ENCODE measurements at places on chromosomes 2 and 18.

DNA sequence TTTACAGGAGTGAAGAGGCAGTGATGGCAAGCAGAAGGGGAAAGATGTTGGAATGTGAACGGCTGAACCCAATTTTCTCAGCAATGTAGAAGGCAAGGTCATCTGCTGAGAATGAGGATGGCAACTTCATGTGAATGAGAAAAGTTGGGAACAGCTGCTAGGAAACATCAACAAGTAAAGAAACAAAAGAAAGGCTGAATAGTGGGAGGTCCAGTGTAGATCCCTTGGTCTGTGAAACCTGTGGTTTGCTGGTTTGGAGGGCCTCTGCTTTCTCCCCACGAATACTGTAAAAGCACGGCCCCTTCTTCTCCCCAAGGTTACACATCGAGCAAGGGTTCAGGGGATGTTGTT lies 27.4 kb downstream of the MARCHF4 start:
- no peak for DNase-seq

- DNase-seq: no peak
These were observed 93.0 kb upstream of the MCFD2 start for GRCh38 chr2:47008381-47009252.

DNA sequence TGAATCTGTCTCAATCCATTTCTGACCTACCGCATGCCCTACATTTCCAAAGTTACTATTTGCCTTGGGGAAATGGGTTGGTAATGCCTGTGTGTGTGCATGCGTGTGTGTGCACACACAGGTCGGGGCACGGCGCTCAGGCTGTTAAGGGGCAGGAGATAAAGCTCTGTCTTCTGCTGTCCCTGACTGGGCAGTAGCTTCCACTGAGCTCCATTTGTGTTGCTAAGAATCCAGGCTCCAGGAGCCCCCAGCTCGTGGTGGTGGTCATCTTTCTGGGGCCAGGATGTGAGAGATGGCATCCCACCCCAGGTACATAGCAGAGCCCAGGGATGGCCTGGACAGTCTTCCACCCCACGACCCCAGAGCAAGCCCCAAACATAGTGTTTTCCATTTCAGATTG lies 66.7 kb upstream of the HS6ST1 start:
- DNase-seq: no peak

DNA sequence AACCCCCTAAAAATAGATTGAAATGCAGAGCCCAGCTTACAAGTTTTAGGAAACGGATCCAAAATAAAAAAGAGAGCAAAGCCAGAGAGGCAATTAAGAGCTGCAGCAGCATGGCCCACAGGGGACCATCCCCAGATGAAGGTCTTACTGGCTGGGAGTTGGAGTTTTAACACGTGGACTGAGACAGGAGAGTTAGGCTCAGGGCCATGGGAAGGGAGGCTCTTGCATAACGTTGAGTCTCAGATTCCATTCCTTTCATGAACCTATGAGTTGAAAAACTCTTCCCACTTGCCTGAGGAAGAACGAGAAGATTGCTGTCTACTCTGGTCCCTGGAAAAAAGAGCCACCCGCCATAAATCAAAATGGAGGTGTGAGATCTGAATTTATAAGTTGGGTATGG lies 101.8 kb upstream of the NDUFV2 start:
- DNase-seq: no peak

- no peak for DNase-seq
These were observed 67.4 kb downstream of the BCL11A start for GRCh38 chr2:60486067-60486466.

DNA sequence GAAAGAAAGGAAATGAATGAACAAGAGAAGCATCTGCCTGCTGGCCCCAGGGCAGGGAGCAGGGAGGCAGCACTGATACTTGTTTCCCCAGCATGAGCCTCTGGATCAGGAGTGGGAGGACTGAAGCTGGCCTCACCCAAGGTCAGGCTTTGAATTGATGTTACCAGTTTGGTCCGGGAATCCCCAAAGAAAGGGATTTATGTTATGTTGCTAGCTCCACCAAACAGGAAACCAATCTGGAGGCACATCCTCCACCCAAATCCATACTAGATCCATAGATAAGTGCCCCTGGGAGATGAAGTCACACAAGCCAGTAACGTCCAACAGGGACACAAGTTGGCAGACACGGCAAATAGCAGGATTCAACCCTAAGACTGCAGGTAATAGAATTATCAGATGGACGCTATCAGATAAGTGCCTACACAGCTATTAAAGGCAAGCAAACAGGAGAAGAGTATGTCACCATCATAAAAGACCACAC lies 85.9 kb downstream of the MTCL1 start:
- no peak for DNase-seq

- no peak for DNase-seq
These were observed 61.9 kb downstream of the CENPO start for GRCh38 chr2:24855022-24855622.

DNA sequence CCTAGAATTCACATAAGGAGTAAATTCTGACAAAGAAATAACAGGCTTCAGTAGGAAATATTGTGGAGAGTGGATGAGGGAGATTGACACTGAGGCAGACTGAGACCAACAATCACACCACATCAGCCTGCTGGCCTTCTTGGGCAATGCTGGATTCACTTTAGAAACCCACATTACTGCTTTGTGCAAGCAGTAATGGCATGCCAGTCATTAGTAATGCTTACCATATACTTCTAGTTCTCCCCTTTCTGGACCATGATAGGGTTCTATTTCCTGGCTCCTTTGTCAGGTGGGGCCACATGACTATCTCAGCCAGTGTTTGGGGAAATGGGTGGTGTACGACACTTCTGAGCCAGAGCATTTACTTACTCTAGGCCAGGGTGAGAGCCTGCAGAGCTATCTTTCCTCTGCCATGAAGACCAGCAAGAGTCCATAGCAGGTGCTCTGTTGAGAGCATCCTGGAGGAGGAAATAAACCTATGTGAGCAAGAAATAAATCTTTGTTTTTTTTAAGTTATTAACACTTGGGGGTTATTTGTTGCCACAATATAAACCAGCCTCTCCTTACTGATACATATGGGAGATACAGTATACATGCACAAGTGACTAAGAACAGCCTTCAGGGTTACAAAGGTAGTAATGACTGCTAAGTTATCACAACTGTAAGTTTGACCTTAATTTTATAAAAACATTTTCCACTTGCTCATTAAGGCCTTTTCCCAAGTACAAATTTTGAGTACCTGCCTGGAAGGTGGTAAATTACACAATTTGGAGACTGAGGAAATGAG lies 89.3 kb upstream of the TANK start:
- no peak for DNase-seq

- no peak for DNase-seq
These were observed 558.5 kb downstream of the CPS1 start for GRCh38 chr2:211114826-211115455.

DNA sequence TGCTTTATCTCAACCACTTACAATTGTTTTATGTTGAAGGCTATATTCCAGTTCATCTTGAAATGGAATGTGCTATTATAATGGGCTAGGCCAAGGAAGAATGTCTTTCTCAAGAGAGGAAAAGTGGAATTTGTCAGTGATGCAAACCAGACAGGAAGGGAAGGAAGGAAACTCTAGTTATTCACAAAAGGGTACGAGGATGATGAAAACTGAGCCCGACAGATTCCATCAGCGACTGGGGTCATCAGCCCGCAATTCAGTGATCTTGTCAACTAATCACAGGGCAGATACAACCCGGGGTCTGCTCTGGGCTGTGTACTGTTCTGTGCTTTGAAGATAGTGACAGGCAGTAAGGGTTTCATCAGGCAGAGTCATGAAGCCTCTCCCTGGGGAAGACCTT lies 23.4 kb upstream of the LYPD6 start:
- no peak for DNase-seq

- DNase-seq: no peak
These were observed 10.3 kb upstream of the CERKL start for GRCh38 chr2:181667234-181667633.

DNA sequence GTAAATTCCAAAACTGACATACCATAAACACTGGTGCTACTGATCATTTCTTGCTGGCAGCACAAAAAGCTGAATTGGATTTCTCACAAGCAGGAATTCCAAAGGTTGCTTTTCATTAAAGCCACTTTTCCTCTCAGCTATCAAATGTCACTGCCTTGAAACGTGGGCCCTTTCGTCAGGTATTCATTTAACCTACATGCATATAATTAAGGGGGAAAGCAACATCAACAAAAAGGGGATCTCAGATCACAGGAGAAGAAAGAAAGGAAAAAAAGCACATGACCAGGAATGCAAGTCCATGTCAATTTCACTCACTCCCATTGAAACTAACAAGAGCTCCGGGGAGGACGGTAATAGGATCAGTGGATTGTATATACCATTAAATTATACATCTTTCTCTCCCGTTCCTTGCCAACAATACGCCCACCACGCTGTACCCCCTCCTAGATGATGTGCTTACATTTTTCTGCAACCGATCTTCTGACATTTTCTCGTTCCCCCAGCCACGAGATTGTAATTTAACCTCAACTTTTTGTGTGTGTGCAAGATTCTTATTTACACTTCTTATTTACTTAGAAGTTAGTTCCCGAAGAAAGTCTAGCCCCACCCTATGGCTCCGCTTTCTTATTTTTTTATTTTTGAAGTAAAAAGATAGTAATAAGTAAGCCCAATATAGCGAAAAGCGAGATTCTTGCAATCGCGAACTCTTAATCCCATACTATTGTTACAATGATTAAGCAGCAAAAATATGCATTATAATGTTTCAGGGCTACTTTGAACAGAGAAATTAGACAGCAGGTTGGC lies 725 bp downstream of the FIGN start:
- no peak for DNase-seq

- no peak for DNase-seq
These were observed 47.5 kb upstream of the NEMP2 start for GRCh38 chr2:190582019-190582418.

GRCh38 chr18:79379931-79380815 lies 15.6 kb upstream of the NFATC1 start:
- DNase-seq: no peak

DNA sequence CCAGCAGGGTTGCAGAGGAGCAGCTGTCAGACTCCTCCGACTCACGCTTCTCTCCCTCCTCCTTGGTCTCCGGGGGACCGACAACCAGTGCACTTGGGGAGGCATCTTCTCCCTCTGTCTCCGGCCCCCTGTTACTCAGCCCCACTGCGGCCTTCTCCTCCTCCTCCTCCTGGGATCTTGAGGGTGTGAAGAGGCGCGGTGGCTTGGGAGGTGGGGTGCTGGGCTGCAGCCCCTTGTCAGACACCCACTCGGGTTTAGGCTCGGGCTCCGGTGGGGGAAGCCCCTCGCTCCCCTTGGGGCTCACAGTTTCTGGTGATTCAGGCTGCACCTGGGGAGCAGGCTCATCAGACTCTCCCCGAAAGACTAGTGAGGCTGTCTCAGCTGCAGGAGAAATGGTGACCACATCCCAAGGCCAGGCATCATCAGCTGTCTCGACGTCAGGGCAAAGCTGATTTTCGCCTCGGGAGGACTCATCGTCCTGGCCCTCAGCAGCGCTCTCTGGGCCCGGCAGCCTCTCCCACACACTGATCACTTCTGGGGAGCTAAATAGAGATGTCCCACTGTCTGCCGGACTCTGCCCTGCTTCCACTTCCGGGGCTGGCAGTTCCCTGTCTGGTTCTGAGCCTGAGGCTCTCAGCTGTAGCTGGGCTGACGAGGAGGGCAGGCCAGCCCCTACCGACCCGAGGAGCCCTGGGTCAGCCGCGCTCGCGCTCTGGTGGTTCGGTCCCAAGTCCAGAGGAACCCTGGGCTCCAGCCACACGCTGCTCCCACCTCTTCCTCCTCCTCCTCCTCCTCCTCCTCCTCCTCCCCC lies 9.0 kb upstream of the SFXN5 start:
- DNase-seq: no peak

DNA sequence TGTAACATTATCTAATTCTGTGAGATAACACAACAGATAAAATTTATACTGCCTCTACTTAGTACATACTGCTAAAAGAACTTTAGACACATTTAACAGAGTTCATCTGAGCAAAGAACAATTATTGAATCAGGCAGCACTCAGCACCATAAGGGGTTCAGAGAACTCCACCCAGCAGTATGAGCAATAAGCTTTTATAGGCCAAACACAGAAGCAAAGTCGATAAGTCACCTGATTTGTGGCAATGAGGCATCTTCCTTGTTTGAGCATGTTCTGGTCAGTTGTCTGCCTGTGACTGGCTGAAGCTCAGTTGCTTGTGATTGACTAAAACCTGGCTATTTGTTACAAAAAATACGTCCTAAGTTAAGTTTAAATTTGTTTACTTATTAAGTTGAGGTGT lies 746.1 kb upstream of the DDX18 start:
- no peak for DNase-seq

DNA sequence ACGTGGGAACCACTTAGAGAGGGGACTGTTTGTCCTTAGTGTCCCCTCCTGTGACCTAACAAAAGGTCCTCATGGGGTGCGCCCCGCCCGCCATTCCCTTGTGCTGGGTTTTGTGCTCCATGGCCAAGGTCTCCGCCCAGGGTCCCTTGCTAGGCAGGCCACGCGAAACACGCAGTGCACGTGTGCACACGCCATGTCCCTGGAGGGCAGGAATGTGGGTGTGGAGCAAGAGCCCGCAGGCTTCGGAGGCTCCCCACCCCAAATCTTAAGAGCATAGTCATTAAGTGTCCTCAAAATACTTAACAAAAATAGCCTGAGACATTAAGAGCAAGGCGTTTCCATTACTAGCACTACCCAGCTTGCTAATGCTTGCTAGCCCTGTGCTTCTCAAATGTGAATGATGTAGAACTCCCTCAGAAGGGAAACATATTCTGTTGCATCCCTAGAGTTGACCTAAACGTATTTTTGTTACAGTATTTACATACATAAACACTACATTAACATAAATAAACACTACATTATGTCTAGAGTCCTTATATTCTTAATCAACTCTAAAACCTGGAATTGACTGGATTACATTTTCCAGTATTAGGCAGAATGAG lies 117.6 kb upstream of the APCDD1 start:
- DNase-seq: no peak

DNA sequence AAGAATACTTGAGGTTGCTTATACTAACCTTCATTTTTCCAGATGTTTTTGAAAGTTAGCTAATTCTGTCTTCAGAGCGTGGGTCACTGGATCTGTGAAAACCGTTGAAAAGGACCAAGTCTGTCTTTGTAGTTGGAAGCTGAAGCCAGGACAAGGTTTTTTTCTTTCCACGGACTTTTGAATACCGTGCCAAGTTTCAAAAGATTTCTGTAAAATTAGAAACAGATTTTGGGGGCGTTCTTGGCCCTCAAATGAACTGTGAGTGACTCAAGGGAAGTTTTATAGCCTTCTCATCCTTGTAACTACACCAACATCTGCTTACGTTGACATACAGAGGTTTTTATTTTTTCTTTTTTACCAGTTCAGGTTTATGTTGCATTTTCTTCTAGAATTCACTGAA lies at the start of gene FAP:
FAP (minus strand) TSS at position 152 of the 400 bp plus-strand sequence; CDS start at position 34, 118 bp downstream.
- DNase-seq: no peak

Measured in activated CD4-positive, CD25-positive, alpha-beta regulatory T cell treated with anti-CD3 and anti-CD28 coated beads, Interleukin-2, amount 50 U/mL, for 72 hours (primary cell).